ENCODE measurements at places on chromosomes 2 and 18.

- DNase-seq: no peak
These were observed 12.6 kb upstream of the KCMF1 start for GRCh38 chr2:84958135-84959059.

- no peak for DNase-seq
These were observed 17.7 kb downstream of the KLF7 start for GRCh38 chr2:207148020-207148419.

DNA sequence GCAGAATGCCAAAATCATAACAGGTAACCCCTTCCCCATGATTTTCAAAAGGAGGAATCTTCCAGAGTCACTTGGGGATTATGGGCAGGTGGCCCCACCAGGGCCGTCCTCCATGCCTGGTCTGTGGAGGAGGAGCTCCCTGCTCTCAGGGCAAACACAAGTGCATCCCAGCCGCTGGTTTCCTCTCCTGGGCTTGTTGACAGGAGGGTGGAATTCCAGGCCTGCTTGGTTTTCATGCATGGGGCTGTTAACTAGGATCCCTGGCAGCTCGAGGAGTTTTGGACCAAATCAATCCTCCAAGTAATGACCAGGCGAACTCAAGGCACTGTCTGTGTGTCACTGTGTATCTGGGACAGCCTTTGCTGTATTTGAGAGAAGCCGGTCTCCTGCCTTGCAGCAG lies 45.3 kb downstream of the FOSL2 start:
- no peak for DNase-seq

DNA sequence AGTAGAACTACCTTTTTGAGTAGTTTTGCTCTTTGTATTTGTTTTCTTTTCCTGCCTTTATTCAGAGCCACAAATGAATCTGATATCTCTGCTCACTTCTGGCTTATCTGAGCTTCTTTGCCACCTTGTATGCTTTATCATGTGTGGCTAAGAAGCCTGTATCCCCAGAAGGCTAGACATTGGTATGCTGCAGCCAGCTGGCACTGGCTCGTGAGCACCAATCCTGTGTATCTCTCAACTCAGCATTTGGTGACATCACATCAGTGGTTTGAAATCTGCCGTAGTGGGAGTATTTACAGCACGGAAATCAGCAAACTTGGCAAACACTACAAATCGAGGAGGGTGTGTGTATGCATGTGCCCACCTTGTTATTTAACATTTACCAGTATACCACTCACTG lies 183.7 kb upstream of the LHCGR start:
- no peak for DNase-seq

DNA sequence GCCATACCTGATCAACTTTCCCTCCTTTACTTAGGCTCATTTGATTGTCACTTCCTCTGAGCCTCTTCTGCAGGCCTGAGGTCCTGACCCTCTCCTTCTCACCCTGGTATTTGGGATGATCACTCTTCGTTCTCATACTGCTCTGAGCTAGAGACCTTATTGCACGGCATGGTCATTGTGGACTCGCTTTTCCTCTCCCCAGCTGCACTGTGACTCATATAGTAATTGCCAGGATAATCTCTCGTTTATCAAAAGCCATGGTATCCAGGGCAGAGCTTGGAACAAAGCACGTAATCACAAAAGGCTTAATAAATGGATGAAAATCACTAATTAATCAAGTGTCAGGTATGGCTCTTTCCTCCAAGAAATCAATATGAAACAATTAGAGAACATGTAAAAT lies 40.9 kb upstream of the TRIB2 start:
- DNase-seq: no peak

DNA sequence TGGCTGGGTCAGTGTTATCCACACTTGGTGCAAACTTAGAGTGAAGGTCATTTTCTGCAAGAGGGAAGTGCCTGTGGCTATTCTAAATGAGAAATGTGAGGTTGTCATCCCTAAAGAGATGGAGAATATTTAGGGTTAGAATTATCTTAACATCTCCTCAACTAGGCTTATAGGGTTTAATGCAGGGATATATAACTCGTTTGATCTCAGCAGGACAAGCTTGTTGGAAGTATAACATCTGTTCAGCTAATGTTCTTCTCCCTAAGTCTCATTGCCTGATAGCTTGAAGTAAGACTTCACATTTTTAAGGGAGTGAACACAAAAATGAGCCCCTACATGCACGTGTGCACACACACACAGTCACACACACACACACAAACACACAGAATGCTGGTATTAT lies 75.9 kb upstream of the NRXN1 start:
- DNase-seq: no peak

- DNase-seq: no peak
These were observed 21.3 kb upstream of the TMEM131 start for GRCh38 chr2:98016908-98017670.

DNA sequence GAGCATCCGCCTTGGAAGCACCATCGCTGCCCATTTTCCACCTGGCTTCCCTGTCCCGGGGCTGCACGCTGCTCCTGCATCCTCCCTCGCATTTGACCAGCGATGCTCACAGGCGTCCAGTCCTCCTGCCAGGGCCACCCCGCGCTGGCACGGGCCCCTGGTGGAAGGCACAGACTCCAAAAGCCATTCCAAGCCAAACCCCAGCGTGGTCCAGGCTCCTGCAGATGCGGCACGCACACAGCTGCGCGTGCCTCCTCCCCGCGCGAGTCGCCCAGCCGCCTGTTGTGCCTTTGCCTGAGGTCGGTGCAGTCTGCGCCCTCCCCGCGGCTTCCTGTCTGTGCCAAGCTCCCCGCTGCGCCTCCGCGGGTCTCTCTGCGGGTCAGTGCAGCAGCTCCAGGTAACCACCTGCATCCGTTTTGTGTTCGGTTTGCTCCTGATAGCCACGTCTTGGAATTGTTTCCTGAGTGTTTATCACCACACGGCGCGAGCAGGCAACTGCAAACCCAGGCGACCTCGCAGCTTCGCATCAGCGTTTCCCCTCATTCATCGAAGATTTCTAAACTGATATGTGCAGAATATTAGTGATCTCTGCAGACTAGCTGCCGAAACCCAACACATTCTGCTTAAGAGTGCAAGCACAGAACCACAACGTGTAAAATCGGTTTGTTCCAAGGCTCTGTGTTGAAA lies 65.2 kb upstream of the SALL3 start:
- no peak for DNase-seq

DNA sequence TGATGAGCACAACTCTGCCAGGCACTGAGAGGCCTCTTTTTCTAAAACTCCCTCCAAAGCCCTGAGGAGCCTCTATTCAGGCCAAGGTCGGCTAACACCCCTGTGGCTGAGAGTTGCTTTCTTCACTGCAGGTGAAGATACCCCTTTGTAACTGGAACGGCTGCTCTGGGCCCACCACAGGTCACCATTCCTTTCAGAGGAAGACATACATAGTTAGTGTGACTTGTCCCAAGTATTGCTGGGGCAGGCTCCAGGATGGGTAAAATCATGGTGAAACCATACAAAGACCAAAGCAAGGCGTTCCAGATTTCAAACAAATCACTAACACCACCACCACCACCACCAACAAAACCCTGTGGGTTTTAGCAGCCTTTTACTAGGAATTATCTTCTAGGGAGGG lies 36.8 kb downstream of the CHST10 start:
- DNase-seq: no peak

DNA sequence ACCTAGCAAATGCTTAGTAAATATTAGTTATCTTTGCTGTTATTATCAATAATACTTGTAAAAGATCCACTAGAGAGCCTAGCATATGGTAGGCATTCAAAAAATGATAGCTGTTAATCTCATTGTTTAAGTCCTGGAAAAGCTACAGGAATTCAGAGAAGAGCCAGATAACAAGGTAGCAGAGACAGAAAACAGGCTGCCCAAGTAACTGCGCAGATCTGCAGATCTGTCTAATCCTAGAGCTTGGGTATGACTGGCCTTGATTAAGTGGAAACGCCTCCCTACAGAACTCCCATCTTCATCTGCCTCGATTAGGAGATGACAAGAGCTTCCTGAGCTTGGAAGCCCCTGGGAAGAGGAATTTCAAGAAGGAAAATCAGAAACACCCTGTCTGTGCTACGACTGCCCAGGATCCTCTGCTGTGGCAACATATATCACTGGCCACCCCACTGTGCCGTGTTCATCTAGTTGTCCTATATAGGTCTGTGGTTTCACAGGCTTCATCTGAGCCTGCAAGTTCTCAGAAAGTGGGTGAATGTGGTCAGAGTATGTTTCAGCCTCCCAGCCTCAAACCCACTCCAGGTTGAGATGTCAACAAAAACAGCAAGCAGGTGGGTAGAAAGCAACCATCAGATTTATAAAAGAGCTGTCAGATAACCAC lies 151.5 kb upstream of the PKDCC start:
- peak; percentile 2 for DNase-seq

Data from activated CD8-positive, alpha-beta memory T cell treated with anti-CD3 and anti-CD28 coated beads for 4 hours (primary cell).